ENCODE measurements at places on chromosomes 3 and 15. TPM values are rescaled to one million over a fixed set of nuclear protein-coding genes. Genes with fewer than 3 reads are reported as not detected.

- no peak for DNase-seq
Observed at GRCh38 chr3:183261151-183261724, 8.2 kb downstream of the B3GNT5 start.

The AMIGO3 gene
- total RNA-seq = not detected

GRCh38 chr15:33710748-33711147, 257.5 kb upstream of the CHRM5 start:
- DNase-seq = no peak

DNA sequence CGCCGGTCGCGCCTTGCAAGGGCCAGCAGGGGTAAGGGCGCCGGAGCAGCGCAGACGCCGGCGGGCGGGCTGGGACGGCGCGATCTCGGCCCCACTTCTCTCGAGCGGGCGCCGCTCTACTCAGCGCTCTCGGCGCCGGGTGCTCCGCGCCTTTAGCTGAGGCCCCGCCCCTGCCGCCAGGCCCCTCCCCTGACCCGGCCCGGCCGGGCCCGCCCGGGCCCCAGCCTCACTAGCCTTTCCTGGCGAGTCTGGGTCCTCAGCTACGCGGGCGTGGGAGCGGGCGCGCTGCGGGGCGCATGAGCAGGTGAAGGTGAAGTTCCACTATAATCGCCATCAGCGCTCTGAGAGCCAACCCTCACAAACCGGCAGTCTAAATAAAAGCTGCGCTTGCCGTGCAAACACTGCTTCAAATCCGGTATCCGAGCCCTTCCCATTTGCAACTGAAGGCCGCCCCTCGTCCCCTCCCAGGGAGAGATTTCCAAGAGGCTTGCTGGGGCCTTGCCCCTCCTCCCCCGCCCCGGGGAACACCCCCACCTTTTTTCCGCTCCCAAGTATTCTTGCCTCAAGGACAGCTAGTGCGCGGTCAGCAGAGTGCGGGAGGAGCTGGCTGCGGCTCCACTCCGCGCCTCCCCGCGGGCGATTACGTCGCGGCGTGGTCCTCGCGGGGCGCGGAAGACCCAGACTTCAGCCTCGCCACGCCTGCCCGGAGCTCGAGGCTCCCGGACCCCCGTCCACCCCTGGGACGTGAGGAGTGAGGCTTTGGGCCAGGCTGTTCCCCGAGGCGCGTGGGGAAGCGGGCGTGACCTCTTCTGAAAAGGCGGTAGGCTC, at the start of gene RPP25:
Gene RPP25, minus strand, starts transcription at position 125 of the 828 bp plus-strand sequence. CDS start 189 bp downstream, outside the sequence.
- DNase-seq = peak; percentile 78

- DNase-seq = no peak
Observed at GRCh38 chr3:170564664-170565063, 21.2 kb downstream of the SLC7A14 start.

All from Caki2 (cell line).